GM12865 (cell line): ENCODE measurements at places on chromosomes 4 and X.
A peak's percentile ranks its signal among the peaks of the same experiment; 100 is the strongest.

DNA sequence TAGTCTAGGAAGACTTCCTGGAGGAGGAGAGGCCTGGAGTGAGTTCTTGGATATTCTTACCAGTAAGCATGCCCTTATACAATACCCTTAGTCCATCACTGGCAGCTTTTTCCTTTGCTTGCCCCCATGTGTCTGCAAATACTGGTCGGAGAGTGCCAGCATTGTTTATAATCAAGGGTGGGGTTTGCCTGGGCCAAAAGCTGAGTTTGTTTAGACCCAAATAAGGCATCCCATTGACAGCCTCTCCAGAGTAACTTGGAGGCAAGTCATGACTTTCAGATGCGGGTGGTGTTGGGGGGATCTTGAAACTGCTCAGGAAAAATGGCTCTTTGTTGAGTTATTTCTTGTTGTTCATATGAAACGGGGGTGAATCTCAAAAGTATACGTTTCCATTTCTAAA is 258.4 kb upstream of the TAPT1 start:
- DNase-seq: no peak

- no peak for DNase-seq
Observed at GRCh38 chr4:139458999-139459398, 5.1 kb downstream of the RAB33B start.

- no peak for DNase-seq
Observed at GRCh38 chrX:54758114-54759055, 39.7 kb downstream of the ITIH6 start.

- DNase-seq: no peak
Observed at GRCh38 chrX:42602566-42602965, 175.4 kb downstream of the PPP1R2C start.

- DNase-seq: no peak
Observed at GRCh38 chr4:188624370-188624769, 485.1 kb downstream of the TRIML1 start.

GRCh38 chrX:79117078-79117477 is 27.4 kb upstream of the GPR174 start:
- peak; percentile 41 for DNase-seq

GRCh38 chr4:146041139-146042004 is 102.7 kb upstream of the ZNF827 start:
- DNase-seq: peak; percentile 53

GRCh38 chr4:74460833-74461232 is 15.9 kb downstream of the AREG start:
- no peak for DNase-seq

DNA sequence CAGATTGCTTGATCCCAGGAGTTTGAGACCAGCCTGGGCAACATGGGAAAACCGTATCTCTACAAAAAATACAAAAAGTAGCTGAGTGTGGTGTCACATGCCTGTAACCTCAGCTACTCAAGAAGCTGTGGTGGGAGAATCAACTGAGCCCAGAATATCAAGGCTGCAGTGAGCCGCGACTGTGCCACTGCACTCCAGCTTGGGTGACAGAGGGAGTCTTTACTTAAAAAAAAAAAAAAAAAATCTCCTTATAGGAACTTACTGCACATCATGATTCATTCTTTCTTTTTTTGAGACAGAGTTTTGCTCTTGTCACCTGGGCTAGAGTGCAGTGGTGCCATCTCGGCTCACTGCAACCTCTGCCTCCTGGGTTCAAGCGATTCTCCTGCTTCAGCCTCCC is 24.3 kb downstream of the UPF3B start:
- no peak for DNase-seq

DNA sequence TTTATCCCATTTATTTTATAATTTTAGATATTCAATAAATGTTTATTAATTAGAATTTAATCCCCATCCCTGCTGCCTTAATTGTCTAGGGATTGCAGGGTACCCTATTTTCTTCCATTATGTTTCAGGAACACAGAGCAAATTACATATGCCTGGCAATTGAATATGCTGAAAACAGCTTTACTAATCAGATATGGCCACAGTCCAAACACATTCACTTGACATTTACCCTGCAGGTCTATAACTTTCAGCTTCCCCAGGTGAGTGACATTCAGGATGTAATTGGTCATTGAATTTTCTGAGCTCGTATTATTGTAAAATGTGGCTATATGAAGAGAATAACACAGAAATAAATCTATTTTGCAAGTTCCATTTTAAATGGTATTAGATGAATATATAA is 218.7 kb upstream of the NDST4 start:
- no peak for DNase-seq

GRCh38 chr4:157225096-157225495 is 4.6 kb downstream of the GRIA2 start:
- no peak for DNase-seq

- no peak for DNase-seq
Observed at GRCh38 chr4:37320513-37321235, 76.1 kb downstream of the NWD2 start.

- DNase-seq: no peak
Observed at GRCh38 chr4:35818520-35818919, 425.8 kb downstream of the ARAP2 start.

GRCh38 chr4:79164907-79165610 is 160.8 kb downstream of the NAA11 start:
- no peak for DNase-seq

- DNase-seq: no peak
Observed at GRCh38 chr4:22754116-22754515, 61.4 kb downstream of the GBA3 start.

GRCh38 chr4:152197211-152197610 is 338.7 kb downstream of the FBXW7 start:
- no peak for DNase-seq

- no peak for DNase-seq
Observed at GRCh38 chrX:107484002-107484726, 34.7 kb downstream of the FRMPD3 start.

DNA sequence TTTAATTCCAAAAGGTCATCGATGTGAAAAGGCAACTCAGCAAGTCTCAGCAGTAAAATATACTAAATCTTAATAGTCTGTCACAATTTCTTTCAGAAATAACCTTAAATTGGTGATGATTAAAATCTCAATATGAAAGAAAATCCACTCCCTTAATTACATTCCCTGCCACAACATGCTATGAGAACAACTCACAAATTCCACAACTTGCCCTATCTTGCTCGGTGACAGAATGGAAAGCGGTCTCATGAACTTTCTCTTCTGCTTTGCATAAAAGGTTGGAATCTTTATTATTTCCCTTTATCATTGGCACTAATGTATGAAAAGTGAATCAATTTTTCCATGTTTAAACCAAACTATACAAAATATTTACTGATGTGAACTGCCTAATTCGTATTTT is 380.8 kb downstream of the TMA16 start:
- no peak for DNase-seq

GRCh38 chrX:132173647-132174046 is 45.6 kb downstream of the RAP2C start:
- DNase-seq: no peak

GRCh38 chrX:32195611-32196010 is 1015.7 kb downstream of the DMD start:
- DNase-seq: no peak

- peak; percentile 37 for DNase-seq
Observed at GRCh38 chr4:12852338-12853307, 631.5 kb downstream of the RAB28 start.
